Right atrium auricular region (tissue), 2 donors: ENCODE measurements at places on chromosomes 2 and 18. TPM values are rescaled to one million over a fixed set of nuclear protein-coding genes. Genes with fewer than 3 reads are reported as not detected.

Gene MC5R
- total RNA-seq = not detected

Gene CRYGC
- total RNA-seq = not detected

Gene CFAP65
- not detected for total RNA-seq

Gene SH3RF3
- 8.0 TPM for total RNA-seq

Gene IL1F10
- not detected for total RNA-seq

Gene ARHGAP28
- total RNA-seq = 3.0 TPM

Gene CD8A
- total RNA-seq = 0.52 TPM

GRCh38 chr2:150686391-150686790 lies 198.9 kb upstream of the RND3 start:
- no peak for DNase-seq

- DNase-seq = no peak
Observed at GRCh38 chr2:113305146-113305545, 26.4 kb upstream of the PAX8 start.

DNA sequence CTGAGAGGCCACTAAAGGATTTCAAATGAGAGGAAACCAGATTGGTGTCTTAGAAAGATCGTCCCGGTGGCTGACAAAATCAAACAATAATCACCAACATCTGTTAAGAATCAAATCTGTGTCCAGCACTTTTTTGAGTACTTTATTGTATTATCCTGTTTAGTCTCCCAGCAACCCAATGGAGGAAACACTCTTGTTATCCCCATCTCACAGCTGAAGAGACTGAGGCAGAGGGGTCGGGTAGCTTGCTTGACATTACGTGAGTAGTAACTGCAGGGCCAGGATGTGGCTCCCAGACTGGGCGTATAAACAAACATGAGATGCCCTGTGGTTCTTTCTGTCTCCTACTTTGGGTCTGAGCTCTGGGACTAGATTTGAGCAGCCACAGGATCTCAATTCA lies 76.0 kb downstream of the KLHL29 start:
- peak; percentile 26 for DNase-seq

DNA sequence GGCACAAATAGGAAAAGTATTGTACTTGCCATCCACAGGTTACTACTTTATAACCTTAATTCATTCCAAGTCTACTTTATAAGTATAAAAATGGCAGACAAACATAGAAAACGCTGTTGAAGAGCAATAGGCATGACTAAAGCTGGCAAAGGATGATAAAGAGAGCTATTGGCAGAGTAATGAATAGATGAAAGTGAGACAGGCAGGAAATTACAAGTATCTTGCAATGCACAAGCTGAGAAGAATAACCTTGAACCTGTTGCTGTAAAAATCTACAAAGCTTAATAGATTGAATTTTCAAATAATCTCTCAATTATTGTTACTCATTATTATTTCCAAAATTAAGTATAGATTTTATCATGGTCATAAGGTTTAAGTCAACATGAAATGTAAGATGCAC lies 8.8 kb downstream of the PELI1 start:
- DNase-seq = no peak

DNA sequence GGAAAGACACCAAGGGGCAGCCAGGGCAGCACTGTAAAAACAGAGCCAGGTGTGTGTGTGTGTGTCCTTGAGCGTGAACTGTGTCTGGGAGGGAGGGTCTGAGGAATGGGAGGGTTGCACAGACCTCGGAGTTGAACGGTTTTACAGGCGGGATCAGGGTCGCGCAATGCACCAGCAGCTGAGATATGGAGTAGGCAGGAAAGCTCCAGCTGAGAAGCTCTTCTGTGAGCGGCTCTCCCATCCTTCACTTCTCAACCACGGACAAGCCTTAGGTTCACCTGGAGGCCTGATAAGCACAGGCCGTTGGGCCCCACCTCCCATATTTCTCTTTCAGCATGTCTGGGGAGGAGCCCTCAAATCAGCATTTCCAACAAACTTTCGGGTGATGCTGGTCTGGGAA lies 12.1 kb downstream of the SERTAD2 start:
- DNase-seq = no peak

DNA sequence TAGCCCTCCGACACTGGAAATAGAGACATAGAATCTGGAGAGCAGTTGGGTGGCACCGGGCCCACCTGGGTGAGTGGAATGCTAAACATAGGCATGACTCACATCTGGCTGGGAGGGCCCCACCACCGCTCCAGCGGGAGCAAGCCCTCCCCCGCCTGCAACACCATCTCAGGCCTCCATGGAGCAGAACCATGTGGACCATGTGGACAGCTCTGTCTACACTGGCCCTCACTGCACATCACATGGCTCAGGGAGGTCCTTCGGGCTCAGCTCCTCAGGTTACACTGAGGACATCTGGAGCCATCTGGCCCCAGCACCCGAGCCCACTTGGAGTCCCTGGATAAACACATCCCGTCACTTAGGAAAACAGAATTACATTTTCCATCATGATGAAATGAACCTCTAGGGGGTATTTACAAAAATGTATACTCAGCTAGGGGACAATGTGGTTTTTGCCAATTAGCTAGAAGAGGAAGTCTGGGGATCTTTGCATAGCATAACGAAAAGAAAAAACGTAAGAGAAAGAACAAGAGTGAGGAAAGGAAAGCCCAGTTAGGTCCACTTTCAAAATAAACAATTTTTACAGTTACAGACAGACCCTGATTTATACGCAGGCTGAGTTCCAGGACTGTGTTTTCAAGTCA lies 30.7 kb upstream of the MLPH start:
- peak; percentile 86 for DNase-seq
